ENCODE measurements at places on chromosomes 16 and 17.
A peak's percentile ranks its signal among the peaks of the same experiment; 100 is the strongest.

- DNase-seq = no peak
Measured at GRCh38 chr17:35708951-35709350, 22.5 kb upstream of the RASL10B start.

- no peak for DNase-seq
Measured at GRCh38 chr16:73006026-73006425, 41.9 kb downstream of the ZFHX3 start.

GRCh38 chr17:82269138-82269881 lies 4.2 kb downstream of the CSNK1D start:
- no peak for DNase-seq

DNA sequence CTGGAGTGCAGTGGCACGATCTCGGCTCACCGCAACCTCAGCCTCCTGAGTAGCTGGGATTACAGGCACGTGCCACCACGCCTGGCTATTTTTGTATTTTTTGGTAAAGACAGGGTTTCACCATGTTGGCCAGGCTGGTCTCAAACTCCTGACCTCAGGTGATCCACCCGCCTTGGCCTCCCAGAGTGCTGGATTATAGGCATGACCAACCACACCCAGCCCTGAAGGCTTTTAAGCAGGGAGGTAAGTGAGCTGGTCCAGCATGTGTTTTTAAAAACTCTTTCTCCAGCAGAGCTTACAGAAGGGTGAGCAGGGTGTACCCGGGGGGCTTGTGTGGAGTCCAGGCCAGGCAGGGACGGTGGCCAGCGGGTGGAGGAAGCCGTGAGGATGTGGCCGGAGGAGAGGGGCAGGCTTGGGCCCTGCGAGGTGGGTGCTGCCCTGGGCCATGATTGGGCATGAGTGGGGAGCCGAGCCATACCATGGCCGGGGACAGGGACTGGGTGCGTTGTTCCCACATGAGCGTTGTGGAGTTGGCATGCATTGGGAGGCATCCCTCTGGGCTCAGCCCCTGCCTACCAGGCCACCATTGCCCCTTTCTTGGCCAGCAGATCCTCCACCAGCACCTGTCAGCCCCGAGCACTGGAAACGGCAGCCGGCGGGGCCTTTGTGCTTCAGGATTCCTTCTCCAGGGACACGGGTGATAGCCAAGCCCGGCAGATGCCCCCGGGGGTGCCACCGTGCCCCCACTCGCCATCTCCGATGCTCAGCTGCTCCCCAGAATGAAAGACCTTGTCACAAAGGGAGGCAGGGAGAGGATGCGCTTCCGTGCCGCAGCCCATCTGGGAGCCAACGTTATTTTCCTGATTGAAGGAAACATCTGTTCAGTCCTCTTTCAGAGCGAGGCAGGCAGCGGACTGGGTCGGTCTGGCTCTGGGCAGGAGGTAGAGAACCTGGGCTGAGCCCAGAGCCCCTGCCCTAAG lies 64.5 kb downstream of the RAI1 start:
- DNase-seq = no peak

DNA sequence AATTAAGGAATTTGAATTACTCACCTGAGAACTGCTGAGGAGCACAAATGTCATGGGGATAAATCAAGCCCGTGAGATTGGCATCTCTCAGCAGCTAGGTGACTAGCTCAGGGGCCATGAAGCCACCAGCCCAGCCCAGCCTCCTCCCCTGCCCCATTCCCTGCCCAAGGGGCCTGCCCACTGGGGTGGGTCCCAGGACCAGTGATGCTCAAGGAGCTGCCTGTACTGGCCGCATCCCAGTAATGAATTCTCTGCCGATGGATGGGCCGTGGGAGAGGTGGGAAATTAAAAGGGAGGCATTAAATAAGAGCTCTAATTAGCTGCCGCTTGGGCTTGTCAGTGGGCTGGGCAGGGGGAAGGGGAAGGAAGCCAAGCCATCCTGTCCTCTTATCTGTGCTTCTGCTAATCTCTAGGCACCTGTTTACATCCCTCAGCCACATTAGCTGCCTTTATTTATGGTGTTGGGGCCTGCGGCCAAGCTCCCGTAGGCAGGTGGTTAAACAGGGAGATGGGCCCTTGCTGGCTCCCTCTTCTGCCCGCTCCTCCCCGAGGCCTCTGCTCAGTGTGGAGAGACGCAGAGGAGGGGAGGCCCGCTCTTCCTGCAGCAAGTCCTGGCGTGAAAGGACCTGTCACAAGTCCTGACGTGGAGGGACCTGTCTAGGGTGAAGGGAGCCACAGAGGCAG lies 48.8 kb downstream of the PIPOX start:
- no peak for DNase-seq

GRCh38 chr17:9087921-9088320 lies 66.6 kb downstream of the NTN1 start:
- DNase-seq = no peak

GRCh38 chr16:66131156-66131807 lies 235.2 kb upstream of the CDH5 start:
- DNase-seq = no peak

GRCh38 chr17:50884439-50885311 lies 18.5 kb upstream of the TOB1 start:
- DNase-seq = no peak

- DNase-seq = no peak
Measured at GRCh38 chr16:74034862-74035261, 261.8 kb upstream of the PSMD7 start.

DNA sequence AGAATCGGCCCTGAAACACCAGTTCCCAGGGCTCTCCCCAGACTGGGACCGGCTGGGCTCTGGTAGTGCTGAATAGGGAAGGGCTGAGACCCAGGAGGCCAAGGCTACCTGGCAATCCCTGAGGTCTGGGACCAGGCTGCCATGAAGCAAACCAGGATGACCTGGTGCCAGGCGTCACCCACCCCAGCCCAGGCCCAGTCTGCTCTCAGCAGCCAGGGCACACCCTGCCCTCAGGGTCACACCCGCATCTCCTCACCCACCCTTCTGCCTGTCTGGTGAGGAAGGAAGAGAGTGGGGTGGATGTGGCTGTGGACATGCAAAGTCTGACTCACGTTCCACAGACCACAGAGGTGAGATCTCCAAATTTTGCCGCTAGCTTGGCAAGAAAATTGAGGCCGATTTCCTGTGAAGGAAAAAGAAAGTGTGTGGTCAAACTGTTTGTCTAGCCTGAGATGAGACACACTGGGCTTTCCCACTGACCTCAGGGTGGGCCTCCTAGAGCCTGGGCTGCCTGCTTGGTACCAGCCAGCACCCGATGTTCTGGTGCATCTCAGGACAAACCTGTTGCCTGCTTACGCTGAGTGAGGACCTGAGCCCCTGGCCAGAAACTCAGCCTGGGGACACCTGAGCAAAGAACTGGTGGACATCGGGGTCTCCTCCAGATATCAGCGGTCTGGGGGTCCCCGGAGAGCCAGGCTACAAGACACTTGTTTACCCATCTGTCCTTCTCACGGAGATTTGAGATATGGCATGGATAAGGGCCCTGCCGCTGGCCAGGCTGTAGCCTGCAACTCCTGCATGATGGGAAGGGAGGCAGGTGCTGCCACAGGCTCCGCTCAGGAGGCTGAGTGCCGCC lies 6.3 kb upstream of the RAB37 start:
- peak; percentile 83 for DNase-seq

- no peak for DNase-seq
Measured at GRCh38 chr17:68670967-68671693, 70.0 kb upstream of the FAM20A start.

DNA sequence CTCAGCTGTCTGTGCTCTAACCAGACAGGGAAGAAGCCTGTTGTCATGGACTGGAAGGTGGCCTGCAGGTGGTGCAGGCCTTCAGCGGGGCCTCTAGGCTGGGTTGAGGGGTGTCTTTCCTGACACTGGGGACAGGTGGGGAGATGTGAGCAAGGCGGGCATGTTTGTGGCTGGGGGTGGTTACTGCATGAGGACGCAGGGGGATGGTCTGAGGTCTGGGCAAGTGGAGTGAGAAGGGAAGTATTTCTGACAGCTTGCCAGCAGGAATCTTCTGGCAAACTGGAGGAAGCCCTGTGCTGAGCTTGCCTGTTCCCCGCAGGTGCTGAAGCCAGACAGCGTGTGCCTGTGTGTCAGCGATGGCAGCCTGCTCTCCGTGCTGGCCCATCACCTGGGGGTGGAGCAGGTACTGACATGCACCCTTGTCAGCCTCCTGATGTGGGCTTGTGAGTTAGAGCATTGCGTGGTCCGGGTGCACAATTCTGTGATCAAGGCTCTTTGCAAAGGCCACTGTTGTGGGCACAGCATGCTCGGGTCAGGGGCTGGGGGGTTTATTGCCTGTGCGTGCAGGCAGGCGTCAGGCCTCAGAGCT lies 36.2 kb downstream of the PRMT7 start:
- no peak for DNase-seq

- DNase-seq = no peak
Measured at GRCh38 chr17:80885947-80886582, 105.6 kb upstream of the CHMP6 start.

DNA sequence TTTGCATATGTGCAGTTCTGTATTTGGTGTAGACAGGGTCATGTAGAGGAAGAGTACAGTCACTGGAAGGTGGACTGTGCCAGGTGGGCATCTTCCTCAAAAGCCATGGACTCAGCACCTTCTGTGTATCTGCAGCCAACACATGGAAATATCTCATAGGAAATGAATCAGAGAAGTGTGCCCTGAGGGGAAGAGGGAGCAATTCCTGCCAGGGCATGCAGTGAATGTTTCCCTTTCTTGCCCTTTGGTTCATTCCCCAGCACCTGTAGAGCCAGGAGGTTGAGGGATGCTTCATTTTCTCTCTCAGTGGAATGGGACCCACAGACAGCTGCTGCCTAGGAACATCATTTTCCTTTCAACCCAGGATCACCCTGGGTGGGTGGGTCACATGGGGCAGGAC lies 146.1 kb upstream of the HSBP1 start:
- no peak for DNase-seq

DNA sequence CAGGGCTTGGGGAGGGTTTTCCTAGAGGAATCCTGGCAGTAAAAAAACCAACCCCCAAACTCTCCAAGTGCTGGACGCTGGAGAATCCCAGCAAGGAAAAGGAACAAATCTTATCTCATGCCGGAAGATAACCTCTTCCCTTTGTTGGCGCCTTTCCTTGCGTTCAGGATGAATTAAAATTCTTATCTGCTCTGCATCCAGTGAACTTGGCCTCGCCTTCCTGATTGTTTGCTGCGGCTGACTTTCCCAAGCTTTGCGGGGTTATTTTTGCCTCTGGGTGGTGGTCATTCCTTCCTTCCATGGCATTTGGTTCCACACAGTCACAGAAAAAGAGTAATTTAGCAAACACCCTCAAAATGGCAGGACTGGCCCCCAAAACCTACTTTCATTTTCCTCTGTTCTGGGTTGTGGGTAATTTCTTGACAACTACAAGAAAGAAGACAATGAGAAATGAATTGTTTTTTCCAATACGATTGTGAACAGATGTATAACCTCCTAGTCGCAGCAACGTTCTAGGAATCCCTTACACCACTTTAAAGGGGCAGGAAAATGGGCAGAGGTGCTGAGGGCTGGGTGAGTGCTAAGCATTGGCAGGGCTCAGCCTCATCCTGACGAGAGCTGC lies 77.8 kb downstream of the MRC2 start:
- no peak for DNase-seq

DNA sequence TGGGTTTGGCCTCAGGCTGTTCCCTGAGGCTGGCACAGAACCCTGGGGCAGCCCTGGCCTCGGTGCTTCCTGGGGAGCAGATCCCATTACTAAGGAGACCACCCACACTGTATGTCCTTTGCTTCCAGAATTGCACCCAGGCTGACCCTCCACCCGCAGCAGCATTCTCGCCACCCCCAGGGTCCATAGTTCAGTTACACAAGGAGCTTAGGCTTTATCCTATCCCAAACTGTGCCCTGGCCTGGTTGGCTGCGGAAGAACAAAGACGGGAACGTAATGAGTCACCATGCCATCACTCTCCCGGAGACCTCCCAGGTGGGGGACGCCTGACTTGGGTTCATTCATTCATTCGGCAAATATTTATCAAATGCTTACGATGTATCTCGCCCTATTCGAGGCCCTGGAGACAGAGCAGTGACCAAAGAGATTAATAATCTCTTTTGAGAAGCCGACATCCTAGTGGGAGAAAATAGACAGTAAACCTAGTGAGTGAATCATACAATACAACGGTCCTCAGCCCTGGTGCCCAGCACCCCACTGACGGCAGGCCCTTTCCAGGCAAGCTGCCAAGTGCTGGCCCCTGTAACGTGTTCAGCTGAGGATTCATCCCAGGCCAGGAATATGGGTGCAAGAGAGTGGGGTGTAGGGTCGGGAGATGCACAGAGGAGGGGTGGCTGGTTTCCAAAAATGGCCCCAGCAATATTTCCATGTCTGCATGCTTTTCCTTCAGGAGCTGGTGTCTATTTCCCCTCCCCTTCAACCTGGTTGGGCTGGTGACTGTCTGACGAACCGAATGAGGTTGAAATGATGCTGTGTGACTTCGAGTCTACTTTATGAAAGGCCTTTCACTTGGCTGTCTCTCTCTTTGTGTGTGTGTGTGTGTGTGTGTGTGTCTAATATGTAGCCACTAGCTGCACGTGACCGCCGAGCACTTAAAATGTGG lies 134.2 kb downstream of the MGAT5B start:
- no peak for DNase-seq

DNA sequence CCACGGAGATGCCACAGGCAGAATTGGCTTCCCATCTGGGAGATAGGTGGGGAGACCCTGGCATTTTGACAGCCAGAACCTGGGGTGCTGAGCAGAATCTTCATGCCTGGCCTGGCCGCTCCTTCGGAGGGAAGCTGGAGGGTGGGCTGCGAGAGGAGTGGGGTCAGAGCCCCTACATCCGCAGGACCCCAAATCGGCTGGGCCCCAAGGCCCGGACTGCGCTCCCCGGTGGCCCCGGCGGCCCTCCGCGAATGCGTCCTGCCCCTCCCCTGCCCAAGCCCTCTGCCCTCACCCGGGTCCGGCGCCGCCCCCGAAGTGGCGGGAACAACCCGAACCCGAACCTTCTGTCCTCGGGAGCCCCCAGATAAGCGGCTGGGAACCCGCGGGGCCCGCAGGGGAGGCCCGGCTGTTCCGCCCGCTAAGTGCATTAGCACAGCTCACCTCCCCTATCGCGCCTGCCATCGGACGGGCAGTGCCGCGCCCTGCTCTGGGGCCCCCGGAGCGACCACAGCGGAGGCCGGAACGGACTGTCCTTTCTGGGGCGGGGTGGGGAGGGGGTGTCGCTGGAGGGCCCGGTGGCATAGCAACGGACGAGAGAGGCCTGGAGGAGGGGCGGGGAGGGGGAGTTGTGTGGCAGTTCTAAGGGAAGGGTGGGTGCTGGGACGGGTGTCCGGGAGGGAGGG lies 850 bp upstream of the PNMT start:
- DNase-seq = no peak

- DNase-seq = no peak
Measured at GRCh38 chr17:28978356-28978964, 27.1 kb upstream of the PHF12 start.

GRCh38 chr16:29848420-29849297 lies 14.4 kb downstream of the CDIPT start:
- peak; percentile 78 for DNase-seq
